ENCODE measurements at places on chromosomes 5 and 9.

DNA sequence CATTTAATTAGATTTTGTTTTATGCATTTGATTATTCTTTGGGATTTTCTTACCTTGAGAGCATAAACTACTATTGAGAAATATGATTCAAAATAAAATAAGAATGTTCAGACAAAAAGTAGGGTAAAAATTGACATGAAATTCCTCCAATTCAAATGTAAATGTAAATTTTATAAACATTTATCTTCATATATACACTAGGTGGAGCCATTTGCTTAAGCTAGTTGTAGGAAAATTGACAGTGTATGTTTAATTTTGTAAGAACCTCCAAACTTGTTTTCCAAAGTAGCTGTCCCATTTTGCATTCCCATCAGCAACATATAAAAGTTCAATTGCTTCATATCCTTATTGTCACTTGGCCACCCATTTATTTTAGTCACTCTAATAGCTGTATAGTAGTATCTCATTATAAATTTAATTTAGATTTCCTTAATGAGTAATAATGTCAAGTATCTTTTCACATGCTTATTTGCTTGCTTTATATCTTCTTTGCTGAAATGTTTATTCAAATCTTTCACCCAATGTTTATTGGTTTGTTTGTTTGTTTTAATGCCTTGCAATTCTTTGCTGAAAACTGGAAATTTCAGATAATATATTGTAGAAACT lies 37.6 kb upstream of the SLCO6A1 start:
- DNase-seq: peak; percentile 7

DNA sequence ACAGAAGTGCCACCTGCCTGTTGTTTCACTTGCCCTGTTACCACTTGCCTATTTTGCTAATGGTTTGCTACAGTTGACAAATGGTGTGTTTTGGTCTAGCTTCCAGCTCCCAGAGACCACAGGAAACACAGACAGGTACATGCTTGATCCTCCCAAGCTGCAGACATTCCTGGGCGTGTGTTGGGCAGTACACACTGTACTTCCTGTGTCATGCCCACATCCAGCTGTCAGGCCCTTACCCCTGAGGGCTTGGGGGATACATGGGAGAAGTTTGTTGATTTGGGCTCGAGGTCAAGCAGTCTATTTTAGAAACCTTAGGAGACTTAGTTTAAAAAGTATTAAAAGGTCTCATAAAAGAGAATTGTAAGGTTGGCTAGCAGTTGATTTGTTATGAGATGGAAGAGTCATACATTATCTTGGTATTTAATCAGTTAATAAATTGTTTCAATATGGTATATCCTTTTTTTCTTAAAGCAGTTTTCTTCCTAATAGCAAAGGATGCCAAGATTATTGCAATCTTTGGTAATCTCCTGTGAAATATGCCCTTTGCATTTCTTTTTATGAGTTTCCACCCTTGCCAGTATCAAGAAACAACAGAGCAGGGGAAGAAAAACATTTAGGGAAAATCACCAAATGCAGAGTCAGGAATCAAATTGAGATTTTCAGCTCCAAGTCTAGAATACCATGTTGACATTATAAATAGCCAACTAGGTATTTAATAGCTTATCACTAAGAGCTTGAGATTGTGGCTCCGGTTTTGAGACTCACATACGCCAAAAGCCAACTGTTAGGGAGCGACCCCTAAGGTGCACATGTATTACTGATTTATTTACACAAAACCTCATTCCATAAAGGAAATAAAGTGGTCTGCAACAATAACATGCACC lies 52.3 kb upstream of the CD180 start:
- no peak for DNase-seq

DNA sequence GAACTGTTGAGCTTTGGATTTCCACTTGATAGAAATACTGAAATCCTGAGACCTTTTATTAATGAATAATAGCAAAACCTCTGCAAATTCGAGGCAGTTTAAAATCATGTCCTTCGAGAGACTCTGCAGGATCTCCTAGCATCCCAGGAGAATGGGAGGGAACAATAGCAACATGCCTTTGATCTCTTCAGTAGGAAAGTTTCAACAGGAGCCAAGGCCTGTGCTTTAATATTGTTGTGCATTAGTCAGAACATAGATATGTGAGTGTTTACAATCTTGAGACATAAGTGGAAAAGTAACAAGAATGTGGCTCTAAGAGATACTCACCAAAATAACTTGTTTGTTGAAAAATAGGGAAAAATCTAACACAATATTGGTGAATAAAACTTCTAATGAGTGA lies 83.3 kb upstream of the LHFPL2 start:
- DNase-seq: no peak

DNA sequence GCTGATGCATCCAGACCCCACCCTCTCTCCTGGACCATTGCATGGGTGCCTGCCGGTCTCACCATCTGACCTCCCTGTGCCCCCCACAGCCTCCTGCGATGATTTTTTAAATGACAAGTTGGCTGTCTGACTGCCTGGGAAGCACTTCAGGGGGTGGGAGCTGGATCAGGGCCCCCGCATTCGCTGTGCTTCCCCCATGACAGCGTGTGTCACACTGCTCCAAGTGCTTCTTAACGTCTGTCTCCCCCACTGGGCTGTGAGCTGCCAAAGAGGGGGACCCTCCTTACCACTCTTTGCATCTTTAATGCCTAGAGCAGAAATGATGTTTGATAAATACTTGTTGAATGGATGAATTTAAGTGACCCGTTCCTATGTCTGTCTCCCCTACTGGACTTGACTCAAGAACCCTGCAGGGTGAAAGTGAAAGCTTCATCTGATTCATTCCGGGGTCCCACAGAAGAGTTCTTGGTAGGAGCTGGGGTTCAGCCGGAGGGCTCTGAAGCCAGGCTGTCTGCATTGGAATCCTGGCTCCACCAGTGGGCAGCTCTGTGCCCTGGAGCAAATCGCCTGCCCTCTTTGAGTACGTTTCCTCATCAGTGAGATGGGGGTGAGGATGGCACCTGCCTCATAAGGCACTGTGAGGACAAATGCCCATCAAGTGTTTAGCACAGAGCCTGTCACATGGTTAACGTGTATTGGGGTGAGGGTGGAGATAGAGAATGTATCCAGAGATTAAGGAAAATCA lies 7.6 kb upstream of the EGR1 start:
- DNase-seq: no peak

GRCh38 chr9:72150127-72150526 lies 887 bp downstream of the GDA start:
- DNase-seq: no peak

DNA sequence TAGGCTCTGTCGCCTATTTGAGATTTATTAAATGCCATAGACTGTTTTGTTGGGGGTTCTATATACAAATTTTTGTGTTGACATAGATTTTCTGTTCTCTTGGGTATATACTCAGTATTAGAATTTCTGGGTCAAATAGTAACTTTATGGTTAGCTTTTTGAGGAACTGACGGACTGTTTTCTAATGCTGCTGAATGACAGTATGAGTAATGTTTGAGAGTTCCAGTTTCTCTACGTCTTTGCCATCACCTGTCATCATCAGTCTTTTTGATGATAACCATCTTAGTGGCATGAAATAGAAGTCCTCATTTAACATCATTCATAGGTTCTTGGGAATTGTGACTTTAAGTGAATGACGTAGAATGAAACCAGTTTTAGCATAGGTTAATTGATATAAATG lies 60.1 kb downstream of the CCDC171 start:
- DNase-seq: no peak

GRCh38 chr5:8019719-8020218 lies 150.8 kb downstream of the MTRR start:
- DNase-seq: no peak

DNA sequence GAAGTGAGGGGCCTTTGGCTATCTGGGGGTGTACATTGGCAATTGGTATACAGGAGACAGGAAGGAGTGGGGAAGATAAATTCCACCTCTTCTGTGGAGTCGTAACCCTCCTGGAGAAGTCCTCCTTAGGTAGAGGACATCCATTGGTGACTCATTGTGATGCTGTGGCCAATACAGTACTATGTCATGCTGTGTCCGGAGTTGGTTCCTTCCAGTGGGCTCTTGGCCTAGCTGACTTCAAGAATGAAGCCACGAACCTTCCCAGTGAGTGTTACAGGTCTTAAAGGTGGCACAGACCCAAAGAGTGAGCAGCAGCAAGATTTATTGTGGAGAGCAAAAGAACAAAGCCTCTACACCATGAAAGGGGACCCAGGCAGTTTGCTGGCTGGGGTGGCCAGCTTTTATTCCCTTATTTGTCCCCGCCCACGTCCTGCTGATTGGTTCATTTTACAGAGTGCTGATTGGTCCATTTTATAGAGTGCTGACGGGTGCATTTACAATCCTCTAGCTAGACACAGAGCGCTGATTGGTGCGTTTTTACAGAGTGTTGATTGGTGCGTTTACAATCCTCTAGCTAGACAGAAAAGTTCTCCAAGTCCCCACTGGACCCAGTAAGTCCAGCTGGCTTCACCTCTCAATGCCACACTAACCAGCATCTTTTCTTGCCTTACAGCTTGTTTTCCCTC lies 37.3 kb upstream of the FBP1 start:
- no peak for DNase-seq

- no peak for DNase-seq
Measured at GRCh38 chr9:26891726-26892125, 876 bp downstream of the CAAP1 start.

- DNase-seq: no peak
Measured at GRCh38 chr5:158990979-158991775, 108.5 kb downstream of the EBF1 start.

DNA sequence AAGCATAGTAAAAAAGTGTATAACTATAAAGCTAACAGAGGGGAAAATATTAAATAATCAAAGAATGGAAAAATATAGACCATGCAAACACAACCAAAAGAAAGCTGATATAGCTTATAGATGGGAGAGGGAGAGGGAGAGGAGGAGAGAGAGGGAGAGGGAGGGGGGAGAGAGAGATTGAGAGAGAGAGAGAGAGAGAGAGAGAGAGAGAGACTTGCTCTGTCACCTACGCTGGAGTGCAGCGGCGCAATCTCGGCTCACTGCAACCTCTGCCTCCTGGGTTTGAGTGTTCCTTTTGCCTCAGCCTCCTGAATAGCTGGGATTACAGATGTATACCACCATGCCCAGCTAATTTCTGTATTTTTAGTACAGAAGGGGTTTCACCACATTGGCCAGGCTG lies 110.6 kb downstream of the RAPGEF6 start:
- DNase-seq: no peak

DNA sequence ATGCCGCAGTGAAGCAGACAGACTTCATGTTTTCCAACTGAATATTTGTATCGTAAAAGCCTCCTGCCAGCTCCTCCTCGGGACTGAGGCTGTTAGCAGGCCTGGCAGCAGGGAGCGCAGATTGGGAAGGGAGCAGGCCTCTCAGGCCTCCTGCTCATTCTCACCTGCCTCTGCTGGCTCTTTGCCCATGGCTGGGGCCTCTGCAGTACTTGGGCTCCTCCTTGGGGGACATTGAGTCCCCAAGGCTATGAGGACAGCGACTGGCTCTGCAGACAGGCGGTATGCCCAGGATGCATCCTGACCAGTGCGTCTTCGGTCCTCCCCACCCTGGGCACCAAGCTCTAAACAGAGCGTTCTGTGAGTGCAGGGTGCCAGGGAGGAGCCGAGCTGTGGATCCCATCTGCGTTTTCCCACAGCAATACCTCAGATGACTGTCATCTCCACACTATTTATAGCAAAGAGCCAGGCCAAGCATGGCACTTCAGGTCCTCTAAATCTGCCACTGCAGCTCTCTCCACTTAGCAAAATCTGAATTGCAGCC lies 38.7 kb downstream of the TSTD2 start:
- DNase-seq: no peak

DNA sequence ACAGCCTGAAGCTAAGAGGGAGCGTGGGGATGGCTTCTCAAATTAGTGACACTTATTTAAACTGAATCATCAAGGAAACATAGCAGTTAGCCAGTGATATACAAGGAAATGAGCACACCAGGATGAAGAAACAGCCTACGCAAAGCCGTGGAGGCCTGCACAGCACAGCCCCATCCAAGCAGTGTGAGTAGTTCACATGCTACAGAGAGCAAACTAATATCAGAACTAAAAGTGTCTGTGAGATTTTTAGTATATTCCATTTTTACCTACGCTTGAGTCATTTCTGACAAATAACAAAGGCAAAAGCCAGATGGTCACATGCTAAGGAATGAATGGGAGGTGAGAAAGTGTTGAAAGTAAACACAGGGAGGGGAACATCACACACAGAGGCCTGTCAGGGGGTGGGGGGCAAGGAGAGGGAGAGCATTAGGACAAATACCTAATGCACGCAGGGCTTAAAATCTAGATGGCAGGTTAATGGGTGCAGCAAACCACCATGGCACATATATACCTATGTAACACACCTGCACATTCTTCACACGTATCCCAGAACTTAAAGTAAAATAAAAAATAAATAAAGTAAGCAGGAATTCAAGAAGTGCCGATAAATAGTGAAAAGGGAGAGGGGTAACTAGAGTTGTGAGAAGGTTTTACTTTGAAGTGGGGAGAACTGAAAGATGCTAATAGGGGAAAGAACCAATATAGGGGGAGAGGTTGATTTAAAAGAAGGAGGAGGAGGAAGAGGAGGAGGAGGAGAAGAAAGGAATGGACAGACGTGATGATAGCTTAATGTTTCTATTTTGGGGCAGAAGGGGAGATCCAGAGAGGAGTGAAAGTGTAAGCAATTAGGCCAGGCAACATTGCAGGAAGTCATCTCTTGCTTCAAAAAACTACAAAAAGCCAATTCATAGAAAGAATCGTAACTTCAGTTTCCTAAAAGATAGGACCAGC lies 100.9 kb upstream of the PTGER4 start:
- no peak for DNase-seq

DNA sequence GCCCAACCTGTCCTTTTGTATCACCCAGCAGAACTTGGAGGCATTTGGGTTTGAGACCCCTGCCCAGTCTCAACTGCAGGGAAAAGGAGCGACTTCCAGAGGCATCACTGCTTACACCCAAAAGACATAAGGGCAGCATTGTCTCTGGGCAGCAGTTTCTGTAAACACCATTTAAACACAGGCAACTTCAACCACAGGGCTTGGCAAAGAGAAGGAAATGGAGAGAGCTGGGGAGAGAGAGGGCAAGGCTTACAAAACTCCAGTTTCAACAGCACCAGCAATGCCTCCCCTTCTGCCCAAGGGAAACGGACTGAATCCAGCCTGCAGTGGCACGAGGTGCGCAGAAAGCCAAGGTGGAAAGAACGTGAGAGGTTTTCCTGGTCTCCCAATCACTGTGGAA lies 147.6 kb downstream of the ROR2 start:
- DNase-seq: no peak

DNA sequence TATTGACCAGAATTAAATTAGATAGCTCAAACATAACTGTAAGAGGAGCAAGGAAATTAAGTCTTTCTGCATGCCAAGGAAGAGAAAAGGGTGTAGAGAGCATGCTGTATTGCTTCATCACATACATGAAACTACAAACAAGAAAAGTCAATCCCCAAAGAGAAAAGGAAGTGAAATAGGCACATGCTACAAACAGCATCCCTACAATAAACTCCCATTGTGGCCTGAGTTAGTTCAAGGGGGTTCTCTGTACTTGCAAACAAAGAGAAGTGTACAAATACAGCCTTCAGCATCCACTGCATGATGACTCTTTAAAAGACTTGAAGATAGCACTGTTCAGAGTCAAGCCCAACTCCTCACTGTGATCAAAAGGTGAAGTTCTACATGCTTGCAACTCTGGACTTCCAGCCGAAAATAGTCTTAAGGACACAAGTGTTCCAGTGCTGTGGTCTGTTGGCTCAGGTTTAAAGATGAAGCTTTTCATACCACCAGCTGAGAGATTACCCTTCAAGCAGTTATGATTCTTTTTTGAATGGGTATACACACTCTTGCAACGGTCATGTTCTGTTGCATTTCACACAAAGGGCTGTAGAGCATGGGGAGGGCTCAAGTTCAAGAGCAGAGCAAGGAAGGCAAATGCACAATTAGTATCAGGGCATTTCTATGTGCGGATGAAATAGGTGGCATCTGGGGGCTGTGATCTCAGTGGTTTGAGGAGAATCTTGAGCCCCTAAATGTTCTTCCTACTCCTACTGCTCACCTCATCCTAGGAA lies 534.5 kb downstream of the EBF1 start:
- no peak for DNase-seq
